SK-N-DZ (cell line): ENCODE measurements at places on chromosomes 12 and 14.
A peak's percentile ranks its signal among the peaks of the same experiment; 100 is the strongest.

GRCh38 chr12:41576925-41577324, 388.8 kb downstream of the PDZRN4 start:
- no peak for DNase-seq

DNA sequence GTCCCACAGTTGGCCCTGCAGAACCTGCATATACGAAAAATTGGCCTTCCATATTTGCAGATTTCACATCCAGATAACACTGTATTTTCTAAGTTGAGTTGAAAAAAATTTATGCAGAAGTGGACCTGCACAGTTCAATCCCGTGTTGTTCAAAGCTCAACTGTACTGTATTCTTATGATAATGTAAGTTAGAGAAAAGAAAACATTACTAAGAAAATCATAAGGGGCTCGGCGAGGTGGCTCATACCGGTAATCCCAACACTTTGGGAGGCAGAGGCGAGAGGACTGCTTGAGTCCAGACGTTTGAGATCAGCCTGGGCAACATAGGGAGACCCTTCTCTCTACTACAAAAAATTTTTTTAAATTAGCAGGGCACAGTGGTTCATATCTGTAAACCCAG, 18.2 kb upstream of the SLC35E3 start:
- no peak for DNase-seq

DNA sequence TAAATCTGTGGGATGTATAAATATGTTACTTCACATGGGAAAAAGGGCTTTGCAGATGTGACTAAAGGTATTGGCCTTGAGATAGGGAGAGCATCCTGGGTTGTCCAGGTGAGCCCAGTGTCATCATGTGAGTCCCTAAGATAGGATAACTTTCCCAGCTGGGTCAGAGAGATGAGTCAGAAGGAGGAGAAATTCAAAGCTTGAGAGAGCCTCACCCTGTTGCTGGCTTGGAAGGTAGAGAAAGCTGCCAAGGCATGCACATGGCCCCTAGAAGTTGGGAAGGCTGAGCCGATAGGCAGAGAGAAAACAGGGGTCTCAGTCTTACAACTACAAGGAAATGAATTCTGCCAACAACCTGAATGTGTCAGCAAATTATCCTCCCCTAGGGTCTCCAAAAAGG, 213.0 kb downstream of the ADGRD1 start:
- DNase-seq, result no peak

GRCh38 chr14:36519431-36520321, at the start of gene NKX2-1:
NKX2-1 (minus strand) TSS chr14:36520232; CDS start chr14:36520129, 103 bp downstream.
- no peak for DNase-seq

DNA sequence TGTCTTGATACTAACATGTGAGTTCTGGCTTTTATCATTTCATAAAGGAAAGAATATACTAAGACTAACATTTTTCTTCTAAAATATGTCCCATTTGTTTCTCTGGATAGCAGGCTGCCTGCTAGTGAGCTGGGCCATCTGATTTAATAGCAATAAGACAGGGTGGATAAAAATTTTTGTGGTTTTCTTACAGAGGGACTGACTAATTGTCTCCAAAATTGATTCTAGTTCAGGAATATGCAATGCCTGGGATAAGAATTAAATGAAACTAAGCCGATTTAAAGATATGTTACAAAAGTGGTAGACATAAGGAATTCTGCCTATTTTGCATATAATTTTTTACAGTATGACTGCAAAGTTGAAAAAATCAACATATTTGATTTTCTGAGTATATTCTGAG, 252.9 kb upstream of the NAV3 start:
- no peak for DNase-seq

DNA sequence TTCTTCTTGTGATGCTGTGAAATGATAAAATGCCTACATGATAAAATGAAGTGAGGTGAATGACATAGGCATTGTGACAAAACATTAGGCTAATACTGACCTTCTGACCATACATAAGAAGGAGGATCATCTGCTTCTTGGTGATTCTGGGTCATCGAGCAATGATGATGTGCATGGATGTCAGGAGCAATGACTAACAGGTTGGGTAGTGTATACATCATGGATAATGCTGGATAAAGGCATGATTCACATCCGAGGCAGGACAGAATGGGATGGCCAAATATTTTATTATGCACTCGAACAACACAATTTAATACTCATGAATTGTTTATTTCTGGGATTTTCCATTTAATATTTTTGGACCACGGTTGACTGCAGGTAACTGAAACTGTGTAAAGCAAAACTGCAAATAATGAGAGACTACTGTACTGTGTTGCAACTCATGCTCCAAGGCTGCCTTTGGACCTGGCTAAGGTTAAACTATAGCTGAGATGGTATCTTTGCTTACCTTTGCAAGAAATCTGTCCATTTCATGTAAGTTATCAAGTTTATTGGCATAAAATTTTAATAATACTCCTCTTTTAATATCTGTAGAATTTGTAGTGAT, 7.6 kb upstream of the SLC25A21 start:
- DNase-seq, result no peak

GRCh38 chr14:89325299-89325883, 91.6 kb downstream of the FOXN3 start:
- no peak for DNase-seq

- DNase-seq, result peak; percentile 24
Observed at GRCh38 chr12:63066782-63067181, 84.2 kb downstream of the AVPR1A start.

GRCh38 chr12:85755760-85756159, 80.4 kb downstream of the RASSF9 start:
- DNase-seq, result no peak

GRCh38 chr14:82073547-82073946, 539.9 kb upstream of the SEL1L start:
- no peak for DNase-seq

DNA sequence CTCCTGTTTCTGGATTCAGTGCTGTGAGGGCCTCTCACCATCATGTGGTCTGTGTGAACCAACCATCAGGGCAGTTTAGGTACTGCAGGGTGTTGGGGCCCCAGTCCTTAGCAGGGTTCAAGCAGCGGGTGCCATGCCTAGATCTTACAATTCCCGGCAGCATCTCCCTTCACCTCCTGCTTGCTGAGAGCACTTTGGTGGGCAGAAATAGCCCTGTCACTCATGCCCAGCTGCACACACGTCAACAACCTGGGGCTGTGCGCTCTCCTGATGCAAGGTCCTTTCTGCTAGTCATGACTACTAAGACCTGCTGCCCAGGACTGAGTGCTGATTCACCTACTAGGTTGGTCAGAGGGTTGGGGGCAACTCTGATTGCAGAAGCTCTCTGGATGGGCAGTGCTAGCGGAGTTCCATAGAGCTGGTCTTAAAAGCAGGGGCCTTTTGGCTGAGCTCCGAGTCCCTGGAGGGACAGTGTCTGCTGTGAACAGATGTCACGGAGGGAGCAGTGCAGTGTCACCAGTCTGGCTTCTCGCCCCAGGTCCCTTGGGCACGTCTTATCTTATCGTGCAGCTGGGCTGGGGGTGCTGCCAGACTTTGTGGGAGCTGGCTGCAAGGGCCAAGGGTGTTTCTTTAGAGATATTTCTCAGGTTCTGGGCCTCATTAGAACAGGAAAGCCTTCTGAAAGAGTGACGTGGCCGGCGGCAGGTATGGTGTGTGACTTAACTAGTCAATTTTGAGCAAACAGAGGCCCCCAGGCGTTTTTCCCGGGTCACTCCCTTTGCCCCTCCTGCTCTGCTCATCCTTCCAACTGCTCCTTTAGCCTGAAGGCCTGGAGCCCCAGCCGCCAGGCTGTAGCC, 71.8 kb downstream of the NINJ2 start:
- peak; percentile 78 for DNase-seq

- no peak for DNase-seq
Observed at GRCh38 chr12:110585231-110585799, 2.2 kb upstream of the PPTC7 start.

DNA sequence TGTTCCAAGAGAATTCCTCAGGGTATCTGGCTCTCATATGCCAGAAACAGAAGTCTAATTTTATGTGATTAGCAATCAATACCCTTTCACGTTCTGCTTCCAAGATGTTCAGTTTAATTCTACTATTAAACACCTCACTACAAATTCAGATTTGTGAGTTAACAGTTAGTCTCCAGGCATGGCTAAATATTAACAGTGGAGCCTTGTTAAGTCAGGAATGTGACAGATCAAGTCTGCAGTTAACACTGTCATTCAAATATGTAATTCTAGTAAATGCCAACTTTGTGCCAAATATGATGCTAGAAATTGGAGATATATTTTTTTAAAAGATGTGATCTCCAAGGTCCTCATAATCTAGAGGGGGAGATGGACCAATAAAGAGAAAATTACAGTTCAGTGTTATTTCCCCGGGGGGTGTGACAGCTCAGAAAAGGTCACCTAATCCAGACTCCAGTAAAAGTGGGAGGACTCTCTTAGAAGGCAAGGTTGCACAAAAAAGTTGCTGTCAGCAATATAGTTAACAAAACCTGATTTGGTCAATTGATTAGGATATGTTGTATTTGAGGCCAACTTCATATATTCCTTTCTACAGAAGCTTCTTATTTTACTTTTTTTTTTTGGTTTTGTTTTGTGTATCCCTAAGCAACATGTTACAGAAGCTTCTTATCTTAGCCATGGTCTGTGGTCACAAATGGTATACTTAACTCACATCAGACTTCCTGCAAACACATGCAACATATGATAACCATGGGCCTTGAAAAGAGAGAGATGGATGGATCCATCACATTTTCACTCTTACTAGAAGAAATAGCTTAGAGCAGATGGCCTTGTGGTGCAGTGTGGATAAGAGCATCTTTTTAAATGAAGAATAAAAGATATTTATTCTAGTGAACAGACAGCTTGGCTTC, 18.4 kb upstream of the RNU6-7 start:
- DNase-seq, result no peak

GRCh38 chr14:104801520-104802393, 856 bp downstream of the ZBTB42 start:
- DNase-seq, result no peak

DNA sequence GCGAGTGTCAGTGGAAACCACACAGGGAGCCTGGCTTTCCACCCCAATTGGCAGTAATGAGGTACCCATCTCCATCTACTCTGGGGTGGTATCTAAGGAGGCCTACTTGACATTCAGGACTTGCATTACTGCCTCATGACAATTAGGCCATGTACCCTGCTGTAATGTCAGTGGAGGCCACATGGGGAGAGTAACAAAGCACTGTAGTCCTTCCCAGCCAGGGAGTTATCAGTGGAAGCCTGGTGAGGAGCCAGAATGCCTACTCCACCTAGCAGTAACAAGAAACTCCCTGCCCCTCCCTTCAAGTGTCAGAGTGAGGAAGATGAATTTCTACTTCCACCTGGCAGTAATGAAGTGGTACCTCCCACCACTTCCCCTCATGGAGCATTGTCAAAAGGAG, 12.5 kb downstream of the TIMM9 start:
- no peak for DNase-seq

DNA sequence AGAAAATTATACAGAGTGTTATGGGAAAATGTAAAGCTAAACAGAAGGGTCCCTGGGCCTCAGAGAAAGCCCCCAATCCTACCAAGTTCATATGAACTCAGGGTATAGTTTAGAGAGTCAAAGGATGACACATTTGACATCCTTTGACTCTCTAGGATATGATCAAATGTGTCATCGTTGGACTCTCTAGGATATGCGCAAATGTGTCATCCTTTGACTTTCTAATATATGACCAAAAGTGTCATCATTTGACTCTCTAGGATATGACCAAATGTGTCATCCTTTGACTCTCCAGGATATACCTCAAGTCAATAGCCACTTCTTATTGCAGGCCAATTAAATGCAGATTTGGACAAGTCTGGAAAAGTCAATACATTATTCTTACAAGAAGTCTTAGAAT, 204.8 kb upstream of the IGF1 start:
- DNase-seq, result no peak

DNA sequence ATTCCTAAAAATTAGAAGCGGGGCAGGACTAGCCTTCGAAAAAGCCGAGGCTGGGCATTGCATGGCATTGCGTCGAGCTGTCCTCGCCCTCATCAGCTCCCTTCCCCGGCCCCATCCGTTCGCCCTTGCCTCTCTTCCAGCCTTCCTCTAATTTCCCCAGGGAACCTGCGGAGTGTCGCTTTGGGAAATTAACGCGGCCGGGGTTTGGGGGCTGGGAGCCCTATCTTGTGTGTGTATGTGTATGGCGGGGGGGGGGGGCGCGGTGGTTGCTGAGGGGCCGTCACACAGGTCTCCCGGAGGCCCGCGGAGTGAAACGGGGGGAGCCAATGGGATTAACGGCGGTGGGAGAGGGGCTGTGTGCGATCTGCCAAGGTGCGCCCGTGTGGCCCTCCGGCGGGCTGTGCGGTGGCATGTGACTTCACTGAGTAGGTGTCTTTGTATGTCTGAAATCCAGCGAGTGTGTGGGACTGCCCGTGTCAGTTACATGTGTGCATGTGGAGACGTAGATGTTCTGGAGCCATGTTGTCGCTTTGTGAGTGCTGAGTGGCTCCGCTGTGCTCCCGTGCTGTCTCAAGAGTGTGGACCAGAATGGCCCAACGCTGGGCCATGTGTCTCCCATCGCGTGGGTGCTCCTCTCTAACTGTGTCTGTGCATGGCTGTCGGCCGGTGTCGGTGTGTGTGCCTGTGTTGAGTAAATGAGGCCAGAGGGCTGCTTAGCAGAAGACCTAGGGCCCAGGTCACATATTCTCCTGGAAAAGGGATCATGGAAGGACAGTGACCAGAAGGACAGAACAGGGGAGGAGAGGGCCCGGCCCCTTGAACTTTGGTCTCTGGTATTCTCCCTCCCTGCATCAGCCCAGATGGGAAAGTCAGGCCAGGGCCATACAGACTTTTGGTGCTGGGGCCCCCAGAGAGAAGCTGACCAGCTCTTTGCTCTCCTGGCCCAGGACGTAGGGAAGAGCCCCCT, 1.5 kb downstream of the PTMS start:
- no peak for DNase-seq

- no peak for DNase-seq
Observed at GRCh38 chr12:25307818-25308217, 57.1 kb upstream of the KRAS start.
